ENCODE measurements at places on chromosomes 3 and 15. TPM values are rescaled to one million over a fixed set of nuclear protein-coding genes. Genes with fewer than 3 reads are reported as not detected.

Gene PGBD4
- 1.5 TPM for polyA plus RNA-seq

- no peak for DNase-seq
Observed at GRCh38 chr15:64921711-64922110, 10.0 kb downstream of the ANKDD1A start.

Gene FETUB
- polyA plus RNA-seq = not detected

DNA sequence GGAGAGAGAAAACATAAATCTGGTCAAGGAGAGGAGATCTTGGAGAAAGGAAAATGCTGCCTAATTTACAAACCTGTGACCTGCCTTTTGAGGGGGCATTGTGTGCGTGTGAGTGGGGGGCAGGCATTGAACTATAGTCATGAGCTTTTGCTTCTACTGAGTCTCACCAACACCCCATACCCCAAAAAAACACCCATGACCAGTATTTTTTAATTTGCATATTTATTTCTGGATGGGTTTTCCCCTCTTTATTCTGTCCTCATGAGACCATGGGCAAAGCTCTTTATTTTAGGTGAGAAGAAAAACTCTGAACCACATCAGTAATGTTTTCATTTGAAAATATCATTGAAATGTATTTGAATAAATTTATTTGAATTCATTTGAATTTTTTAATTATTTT is 20.6 kb downstream of the CD80 start:
- DNase-seq = no peak

DNA sequence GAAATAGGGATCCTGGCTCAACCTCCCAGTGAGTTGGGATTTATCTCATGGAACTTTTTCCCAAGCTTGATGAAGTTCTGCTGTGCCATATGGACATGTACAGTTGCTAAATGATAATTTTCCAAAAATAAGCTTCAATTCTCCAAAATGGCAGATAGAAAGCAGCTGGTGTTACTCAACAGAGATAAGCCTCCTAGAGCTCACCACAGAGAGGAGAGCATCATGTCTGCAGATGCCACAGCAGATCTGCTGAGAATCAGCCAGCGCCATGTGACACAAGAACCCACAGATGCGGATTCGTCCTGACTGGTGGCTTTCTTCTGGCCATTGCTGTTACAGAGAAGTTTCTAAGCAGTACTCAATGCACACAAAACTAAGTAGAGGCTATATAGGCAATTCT is 50.6 kb downstream of the AGTR1 start:
- DNase-seq = no peak

Gene CACNA1D
- not detected for polyA plus RNA-seq

GRCh38 chr3:58998476-58999117 is 51.2 kb downstream of the CFAP20DC start:
- no peak for DNase-seq

Gene TM2D3
- polyA plus RNA-seq = 42.8 TPM

Gene FOXB1
- polyA plus RNA-seq = 0.91 TPM

GRCh38 chr15:90957031-90957790 is 2.5 kb downstream of the RCCD1 start:
- no peak for DNase-seq

Gene SLC12A8
- 0.12 TPM for polyA plus RNA-seq

DNA sequence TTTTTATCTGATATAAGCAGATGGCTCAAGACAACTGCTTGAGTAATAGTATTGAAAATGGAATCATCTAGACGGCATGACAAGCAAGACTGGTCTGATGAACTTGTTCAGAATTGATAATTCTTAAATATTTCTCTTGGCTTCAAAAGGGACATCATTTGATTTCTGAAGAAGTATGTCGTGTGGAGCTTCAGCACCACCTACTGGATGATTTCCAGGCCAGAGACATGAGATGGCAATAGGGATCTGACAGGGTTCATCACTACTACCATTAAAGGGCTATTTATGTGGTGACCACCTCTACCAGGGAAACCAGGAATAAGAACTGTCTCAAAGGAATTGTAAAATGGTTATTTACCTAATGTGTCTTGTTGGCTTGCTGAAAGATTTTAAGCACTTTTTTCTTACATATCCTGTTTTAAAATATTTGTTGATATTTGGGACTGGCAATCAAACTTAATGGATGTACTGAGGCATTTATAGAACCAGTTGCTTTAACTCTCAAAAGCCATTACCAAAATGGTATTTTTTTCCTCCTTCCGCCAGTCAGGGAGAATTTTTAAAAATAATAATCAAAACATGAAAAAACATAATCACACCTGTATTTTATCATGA is 99.5 kb upstream of the FAM98B start:
- DNase-seq = peak; percentile 14

- DNase-seq = no peak
Observed at GRCh38 chr3:179933080-179933479, 103.7 kb downstream of the PEX5L start.
